Stimulated activated CD4-positive, alpha-beta T cell treated with anti-CD3 and anti-CD28 coated beads, Interleukin-1b, Interleukin-23, amount 100 ng/mL, for 1 hour (primary cell): ENCODE measurements at places on chromosomes 11 and 22.

GRCh38 chr11:269146-269890, 8.9 kb upstream of the NLRP6 start:
- DNase-seq = no peak

DNA sequence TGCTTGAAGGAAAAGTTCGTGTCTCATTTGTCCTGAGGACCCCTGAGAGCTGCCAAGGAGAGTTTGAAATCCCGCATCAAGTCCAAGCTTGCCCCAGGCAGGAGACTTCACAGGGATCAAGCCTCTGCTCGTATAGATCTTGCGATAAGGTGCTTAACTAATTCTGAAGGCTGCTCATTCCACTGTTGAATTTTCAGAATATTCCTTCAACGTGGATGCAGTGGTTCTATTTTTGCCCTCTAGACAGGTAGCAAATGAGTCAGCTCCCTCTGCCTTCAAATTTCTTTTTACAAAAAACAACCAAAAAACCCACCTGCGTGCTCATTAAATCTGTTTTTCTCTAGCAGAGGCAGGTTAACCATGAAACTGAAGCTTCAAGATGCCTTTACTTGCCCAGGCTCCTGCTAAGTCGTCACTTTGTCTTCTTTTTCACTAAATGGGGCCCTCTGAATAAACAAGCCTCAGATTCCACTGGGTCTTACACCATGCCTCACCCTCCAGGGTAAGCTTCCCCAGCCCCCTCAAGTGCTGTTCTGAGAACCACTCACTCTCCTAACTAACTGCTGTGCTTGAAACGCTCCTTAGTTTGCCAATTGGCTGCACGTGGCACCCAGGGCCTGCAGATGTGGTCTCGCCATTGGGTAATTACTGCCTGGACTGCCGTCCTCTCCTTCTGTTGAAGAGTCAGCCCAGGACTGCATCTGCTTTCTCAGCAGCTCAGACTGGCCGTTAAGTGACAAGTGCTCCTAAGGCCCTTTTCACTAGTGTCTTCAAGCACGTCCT, 105.0 kb downstream of the TRPC6 start:
- no peak for DNase-seq

- no peak for DNase-seq
Measured at GRCh38 chr11:29319210-29319609, 697.6 kb downstream of the KCNA4 start.

- no peak for DNase-seq
Measured at GRCh38 chr11:63553759-63554158, 9.4 kb downstream of the PLAAT2 start.

- DNase-seq = no peak
Measured at GRCh38 chr11:82494988-82495432, 238.7 kb downstream of the FAM181B start.

DNA sequence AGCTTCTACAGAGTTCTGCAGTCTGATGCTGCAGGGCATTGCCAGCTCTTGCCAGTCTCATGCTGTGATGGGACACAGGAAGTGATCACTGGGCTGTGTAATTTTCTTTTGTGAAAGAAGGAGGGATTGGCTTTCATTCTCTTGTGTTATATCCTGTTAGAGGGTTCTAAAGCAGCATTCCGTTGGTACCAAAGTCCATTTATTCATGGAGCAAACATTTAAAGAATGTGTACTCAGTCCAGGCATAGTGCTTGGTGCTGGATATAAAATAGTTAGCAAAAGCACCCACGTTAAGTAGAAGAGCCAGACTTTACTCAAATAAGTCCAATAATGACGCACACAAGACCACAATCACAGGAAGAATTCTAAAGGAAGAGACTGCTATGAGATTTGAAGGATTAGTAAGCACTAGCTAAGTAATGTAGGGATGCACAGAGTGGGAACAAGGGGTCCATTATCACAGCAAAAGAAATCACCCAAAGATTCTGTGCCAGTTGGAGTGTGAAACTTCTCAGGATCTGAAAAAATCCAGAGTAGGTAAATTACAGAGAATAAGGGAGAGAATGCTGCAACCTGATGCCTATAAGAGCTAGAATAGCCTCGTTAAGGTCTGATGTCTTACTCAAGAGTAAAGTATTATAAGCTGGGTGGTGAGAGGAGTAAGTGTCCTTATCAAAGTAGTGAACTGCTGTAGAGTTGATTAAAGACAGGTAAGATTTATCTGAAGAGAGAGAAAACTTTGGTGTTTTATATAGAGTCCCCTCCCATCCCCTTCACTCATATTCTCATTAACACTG, 728.3 kb downstream of the METTL15 start:
- DNase-seq = no peak

- DNase-seq = no peak
Measured at GRCh38 chr22:40258501-40258915, 80.8 kb downstream of the TNRC6B start.

- DNase-seq = no peak
Measured at GRCh38 chr22:40512426-40513136, 123.9 kb downstream of the MRTFA start.

GRCh38 chr11:21921151-21921550, 271.7 kb upstream of the ANO5 start:
- DNase-seq = no peak

GRCh38 chr11:69509846-69510390, 28.5 kb downstream of the LINC01488 start:
- no peak for DNase-seq

DNA sequence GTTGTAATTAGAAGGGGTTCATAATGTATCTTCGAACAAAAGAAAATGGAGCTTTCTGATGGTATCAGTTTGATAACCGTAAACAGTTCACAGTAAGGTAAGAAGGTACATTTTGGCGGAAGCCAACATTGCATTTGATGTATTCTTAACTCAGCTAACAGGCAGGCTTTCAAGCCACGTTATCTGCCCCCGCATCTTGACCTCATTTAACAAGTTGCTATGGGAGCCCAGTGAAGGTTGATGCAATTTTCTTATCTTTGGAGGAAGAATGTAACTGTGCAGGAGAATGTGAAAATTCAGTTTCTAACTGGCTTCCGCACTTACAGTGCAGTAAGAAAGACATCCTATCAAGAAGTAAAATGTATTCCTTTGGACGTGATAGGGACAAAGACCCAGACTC, 110.6 kb downstream of the ETS1 start:
- DNase-seq = no peak

DNA sequence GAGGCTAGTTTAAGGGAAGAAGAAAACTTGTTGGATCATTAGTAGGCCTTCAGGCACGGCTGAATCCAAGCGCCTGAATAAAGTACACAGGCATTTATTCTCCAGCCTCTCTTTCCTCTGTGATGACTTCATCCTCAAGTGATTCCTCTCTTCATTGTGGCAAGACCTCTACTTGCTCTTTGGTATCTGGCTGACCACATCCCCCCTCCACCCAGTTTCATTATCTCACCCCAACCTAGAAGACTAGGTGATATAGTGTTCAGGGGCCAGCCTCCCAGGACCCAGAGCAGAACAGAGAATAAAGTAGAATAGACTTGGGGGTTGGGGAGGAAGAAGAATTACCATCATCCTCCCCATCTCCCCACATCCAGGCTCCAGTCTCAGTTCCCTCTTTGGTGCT, 189.3 kb downstream of the MIAT start:
- no peak for DNase-seq

GRCh38 chr11:45872651-45873356, 12.6 kb upstream of the MAPK8IP1 start:
- no peak for DNase-seq

DNA sequence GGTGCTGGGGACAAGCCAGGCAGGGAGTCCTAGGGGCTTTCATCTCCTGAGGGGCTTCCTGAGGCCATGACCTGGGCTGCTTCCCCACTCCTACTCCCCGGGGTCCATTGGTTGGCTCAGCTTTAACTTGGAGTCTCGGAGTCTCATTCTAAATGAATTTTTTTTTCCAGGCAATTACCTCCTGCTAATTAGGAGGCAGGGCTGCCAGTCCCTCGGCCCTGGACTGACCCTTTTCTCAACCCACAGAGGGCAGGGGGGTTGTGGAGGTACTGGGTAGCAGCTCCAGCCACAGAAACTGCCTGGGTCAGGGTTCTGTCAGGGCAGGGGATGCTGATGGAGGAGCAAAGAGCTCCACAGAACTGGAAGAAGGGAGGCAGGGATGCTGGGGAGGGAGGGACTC, 11.9 kb downstream of the SYT7 start:
- DNase-seq = no peak

- no peak for DNase-seq
Measured at GRCh38 chr11:43376065-43376464, 17.3 kb downstream of the TTC17 start.
